ENCODE measurements at places on chromosomes 11 and 22. TPM values are rescaled to one million over a fixed set of nuclear protein-coding genes. Genes with fewer than 3 reads are reported as not detected.

GRCh38 chr11:8723711-8724110 lies 41.1 kb downstream of the RPL27A start:
- DNase-seq = no peak

DNA sequence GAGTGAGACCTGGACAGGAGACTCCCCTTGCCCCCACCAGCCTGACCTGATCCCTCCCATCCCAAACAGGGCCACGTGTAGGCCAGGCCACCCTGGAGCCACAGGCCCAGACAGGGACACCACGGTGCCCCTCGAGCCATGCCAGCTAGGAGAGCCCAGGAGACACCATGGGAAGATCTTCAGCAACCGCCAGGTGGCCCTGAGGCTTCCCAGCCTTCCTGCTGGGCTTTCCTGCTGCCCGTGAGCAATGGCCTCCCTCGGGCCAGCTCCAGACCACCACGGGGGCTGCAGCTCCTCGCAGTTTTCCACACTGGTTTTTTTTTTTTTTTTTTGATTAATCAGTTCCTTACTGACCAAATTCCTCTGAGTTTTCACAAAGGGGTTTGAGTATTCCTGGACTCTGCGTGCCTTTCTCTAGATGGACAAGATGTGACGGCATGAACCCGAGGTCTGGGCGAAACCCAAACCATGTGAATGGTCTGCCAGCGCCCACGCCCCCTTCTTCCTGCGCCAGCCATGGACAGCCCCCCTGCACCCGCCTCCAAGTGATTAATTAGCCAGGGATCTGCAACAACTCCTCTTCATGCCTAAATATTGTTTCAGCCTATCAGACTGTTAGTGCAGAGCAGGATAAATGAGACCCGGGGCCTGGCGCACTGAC lies 40.9 kb downstream of the TBX1 start:
- no peak for DNase-seq

Gene VPREB1
- total RNA-seq = not detected

Gene HEPN1
- total RNA-seq = not detected

DNA sequence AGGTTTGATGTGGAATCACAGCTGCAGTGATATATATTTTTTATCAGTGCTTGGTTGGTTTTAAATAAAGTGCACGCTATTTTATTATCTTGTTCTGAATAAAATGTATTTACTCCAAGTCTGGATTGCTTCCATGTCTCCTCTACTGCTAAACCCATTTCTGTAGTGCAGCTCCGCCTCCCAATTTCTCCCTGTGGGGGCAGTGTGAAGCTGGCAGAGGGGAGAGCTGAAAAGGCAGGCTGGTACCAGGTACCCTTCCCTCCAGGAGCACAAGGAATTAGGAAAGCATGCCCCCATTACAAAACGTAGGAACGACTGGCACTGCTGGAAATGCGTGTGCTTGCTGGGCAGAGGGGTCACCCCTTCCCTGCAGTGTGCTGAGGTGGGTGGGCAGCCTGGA lies 934 bp upstream of the TMEM132A start:
- DNase-seq = no peak

DNA sequence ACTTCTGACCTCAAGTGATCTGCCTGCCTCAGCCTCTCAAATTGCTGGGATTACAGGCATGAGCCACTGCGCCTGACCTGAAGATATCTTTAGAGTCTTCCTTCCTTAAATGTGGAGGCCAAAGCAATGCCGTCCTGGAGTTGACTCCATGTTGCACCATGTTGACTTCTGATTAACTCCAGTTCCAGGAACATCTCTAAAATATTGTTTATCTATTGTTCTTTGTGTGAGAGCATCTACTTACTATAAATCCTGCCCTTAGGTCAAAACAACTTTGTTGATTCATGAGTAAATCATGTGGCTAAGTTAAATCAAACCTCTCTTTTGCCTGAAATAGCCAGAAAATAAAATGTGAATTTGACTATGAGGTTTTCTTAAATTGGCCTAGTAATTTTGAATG lies 56.6 kb upstream of the CAPRIN1 start:
- DNase-seq = no peak

DNA sequence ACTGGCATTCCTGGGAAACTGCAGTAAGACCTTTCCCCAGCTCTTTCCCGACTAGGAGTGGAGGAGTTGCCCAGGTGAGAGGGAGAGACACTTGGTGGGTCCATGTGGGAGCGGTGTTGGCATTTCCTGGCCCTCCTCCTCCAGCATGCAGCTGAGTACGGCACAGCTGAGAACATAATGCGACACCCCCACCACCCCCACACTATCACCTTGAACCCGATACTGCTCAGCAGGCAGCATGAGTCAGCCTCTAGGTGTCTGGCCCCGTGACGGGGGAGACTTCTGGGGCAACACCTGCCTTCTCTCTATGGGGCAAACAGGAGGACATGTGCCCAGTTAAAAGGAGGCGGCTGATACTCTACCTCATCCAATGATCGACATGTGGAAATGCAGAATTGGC lies 64.4 kb downstream of the PKNOX2 start:
- no peak for DNase-seq

Gene CHST1
- total RNA-seq = 15.7 TPM

DNA sequence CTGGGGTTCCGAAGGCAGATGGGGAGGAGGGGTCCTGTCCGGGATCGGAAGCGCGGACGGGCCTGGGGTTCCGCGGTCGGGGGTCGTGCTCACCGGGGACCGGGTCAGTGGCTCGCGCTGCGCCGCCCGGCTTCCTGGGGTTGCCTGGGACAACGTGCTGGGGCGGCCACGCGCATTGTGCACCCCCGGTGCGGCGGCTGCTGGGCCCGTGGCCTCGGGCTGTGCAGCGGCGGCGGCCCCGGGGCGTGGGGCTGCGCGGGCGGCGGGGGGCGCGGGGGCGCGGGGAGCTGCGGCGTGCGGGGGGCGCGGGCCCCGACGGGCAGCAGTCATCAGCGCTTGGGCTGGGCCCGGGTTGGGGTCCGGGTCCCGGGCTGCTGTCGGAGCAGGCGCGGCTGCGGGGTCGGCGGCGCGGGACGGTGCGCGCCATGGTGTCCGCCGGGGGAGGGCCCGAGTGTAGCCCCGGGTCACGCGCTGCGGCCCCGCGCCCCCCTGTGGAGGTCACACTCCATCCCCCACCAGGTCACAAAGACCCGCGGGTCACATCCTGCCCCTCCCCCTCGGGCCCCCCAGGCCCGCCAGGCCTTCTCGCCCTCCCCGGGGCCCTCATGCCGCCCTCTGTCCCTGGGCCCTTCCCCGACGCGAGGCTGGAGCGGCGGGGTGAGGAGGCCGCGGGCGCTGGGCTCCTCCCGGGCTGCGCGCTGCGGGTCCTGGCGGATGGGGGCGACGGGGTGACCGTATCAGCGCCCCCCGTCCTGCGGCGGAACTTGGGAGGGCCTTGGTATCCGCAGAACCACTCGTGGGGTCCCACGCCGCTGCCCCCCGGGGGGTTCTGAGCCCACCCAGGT lies at the start of gene TTLL8:
Gene TTLL8 (minus strand): TSS at position 238 of the 845 bp plus-strand sequence.
- no peak for DNase-seq

- no peak for DNase-seq
Measured at GRCh38 chr11:86003654-86004053, 65.2 kb downstream of the PICALM start.

- DNase-seq = no peak
Measured at GRCh38 chr11:22521226-22521625, 104.4 kb downstream of the FANCF start.

Gene DNAJB7
- not detected for total RNA-seq

Gene LIF
- 1.7 TPM for total RNA-seq

Gene LMF2
- total RNA-seq = 50.9 TPM

DNA sequence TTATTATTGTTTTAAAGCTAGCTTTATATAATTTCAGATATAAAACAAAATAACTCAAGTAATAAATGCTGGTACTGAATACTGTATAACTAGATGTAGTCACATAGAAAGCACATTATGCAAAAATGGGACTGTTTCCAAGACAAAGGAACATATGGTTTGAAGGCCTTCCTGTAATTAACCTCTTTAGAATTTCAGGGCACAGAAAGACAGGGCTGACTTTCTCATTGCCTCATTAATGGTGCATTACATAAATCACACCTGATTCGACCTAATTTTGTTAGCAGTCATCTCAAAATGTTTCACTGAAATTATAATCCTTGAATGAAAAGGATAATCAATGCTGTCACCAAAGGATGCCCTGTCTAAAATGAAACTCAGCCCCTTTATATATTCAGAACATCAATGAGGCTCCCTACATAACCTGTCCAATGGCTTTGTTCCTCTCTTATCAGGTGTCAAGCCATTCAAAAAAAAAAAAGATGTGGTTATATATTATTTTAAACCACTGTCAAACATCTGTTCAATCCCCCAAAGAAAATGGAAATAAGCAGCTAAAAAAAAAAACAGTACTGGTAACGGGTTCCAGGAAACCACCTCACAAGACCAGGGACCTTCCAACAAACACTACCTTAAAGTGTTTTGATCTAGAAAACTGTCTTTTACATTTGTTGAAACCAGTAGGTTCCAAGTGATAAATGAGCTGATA lies 77.4 kb downstream of the FAM168A start:
- peak; percentile 88 for DNase-seq

DNA sequence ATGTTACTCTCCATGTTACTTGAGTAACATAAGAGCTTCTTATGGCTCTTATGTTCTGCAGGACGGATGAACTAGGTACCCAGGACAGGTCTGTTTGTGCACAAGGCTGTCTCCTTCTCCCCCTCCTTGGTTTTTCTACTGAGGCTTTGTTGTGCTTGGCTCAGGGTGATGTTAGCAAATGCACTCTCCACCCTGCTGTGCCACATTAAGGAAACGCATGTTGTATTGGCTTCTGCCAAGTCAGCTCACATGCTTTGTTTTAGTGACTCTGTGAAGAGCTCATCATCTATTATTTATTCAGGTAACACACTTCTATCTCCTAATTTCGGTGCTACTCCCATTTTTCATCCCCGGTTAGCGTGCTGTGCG lies 108.3 kb downstream of the PTPRJ start:
- peak; percentile 32 for DNase-seq

Gene CALCA
- total RNA-seq = not detected

Gene OR2AT4
- not detected for total RNA-seq

DNA sequence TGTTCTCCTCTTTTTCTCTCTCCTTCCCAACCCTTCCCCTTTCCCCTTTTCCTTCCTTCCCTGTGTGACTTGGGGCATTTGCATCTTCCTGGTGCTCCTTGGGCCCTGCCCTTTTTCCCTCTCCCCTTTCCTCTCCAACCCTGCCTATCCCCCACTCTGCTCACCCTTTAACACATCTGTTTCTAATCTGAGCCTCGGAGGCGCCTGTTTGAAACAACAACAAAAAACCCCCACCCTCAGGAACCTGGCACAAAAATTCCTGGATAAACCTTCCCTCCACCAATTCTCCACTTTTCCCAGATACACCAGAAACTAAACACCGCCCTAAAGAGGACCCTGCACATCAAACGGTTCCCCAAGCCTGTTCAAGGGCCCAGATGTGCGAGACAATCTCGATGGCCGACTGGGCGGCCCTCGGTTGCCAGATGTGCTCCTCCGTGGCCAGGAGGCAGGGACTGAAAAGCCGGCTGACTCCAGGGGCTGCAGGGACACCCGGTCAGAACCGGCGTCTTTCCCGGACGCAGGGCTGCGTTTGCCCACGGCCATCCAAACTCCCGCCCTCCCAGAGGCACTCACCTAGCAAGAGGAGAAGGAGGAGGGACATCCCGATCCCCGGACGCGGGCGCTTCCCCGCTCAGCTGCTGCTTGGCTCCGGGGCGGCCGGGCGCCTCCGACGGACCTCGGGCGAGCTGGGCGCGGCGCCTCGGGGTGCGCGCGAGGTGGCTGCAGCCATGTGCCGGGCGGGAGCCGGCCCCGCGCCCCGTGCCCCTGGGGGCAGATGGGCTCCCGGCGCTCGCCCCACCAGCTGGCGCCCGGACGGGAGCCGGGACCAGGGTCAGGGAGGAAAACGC lies 486 bp downstream of the CLMP start:
- DNase-seq = no peak

DNA sequence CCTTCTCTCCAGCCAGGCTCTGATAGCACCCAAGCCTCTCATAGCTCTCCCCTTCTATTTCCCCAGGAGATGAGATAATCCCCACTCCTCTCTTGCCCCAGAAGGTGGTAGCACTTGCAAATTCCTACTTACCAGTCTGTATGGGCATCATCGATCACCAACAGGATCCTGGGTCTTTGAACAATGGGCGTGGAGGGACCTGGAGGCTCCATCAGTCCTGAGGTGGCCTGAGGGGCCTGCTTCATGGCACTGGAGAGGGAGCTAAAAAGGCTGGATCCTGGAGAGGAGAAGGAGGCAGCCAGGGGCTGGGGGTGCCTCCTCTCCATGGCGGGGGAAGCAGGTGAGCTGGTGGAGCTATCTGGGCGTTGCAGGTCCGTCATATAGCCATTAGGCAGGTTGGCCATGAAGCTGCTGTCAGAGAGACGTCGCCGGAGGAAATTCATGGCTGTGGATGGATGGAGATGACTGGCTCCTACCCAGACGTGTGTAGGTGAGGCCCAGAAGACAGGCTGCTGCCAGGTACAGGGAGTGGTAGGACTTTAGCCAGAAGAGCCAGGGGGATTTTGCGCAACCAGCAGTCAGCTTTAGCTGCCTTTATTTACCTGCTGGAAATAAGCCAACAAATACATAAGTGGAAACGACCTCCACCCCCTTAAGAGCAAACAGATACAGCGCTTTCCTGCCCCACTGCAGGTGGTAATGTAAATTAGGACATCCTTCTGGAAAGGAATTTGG lies 51.8 kb downstream of the SYN3 start:
- DNase-seq = no peak

DNA sequence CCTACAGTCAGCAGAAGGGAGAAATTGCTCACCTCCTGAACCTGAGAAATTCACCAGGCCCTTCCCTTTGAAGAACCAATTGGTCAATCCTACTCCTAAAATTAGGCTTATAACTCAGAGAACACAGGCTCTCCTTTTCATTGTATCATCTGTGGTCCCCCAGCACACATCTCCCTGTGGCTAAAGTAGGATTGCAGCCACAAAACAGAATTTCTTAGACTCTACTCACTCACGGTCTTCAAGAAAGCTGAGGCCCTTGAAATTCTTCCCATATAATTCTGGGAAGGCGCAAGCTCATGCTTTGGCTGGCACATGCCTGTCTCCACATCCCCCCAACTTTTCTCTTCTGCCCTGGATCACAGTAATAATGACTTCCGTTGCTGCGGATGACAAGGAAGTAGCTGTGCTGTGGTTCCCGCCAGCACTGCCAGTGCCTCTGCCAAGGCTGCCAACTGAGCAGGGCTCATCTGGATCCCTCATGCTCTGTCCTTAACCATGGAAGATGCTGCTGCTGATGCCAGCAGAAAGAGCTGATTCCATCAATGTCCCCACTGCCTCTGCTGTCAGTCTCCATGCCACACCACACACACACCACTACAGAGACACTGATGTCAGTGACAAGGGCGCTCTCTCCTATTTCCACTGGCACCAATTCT lies 200.6 kb upstream of the POU2AF2 start:
- no peak for DNase-seq

GRCh38 chr22:45483918-45484499 lies 18.7 kb upstream of the FBLN1 start:
- DNase-seq = no peak

GRCh38 chr11:2461956-2462542 lies 17.2 kb downstream of the KCNQ1 start:
- no peak for DNase-seq
